Coronary artery (tissue), 2 donors: ENCODE measurements at places on chromosomes 2 and 18.

DNA sequence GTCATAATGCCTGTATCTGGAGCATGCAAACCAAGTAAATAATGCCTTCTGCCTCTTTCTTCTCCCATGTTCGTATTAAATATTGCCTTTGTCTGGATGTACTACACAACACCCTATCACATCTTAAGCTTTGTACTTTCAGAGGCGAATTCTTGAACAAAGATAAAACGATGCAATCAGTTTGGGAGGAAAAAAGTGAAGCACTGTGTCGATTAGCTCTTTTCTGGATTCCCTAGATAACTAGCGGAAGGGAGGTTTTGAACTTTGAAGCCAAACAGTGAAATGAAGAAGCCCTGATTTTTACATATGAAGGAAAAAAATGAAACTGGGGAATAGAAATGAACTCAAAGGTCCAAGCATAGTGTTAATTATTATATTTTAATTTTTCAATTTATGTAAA is 44.7 kb downstream of the CAVIN2 start:
- DNase-seq = no peak

GRCh38 chr18:68102117-68102516 is 585.6 kb upstream of the DSEL start:
- DNase-seq = no peak

DNA sequence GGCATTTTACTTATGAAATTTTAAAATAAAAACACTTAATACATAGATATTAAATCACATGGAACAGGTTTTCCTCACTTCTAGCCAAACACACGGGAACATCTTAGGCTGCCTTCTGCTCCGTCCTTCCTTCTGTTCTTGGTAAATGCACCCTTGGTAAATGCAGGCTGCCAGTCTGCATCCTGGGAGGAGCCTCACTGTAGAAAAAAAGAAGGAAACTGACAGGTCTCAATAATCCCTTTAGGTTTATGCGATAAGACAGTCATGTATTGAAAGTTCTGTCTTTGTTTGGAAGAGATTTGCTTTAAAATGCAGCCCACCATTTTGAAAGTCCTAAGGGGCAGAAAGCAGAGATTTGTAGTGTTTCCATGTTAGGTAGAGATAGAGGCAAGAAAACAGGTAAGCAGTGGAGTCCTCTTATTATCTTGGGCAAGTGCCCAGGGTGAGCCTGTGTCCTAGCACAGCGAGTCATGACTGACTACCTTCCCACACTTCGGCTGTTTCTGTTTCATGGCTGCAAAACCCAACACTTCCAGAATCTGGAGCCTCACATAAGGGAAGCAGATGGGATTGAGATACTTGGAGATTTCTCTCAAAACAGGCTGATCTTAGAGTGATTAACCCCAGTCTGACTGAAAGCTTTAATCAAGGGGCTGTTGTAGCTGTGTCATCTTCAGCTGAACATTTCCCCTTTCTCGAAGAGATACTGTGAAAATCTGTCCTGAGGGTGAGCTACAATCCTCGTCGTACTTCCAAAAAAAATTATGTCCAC is 131.4 kb upstream of the MAP3K20 start:
- no peak for DNase-seq

- no peak for DNase-seq
These were observed 524.2 kb downstream of the TRIB2 start for GRCh38 chr2:13240789-13241487.

DNA sequence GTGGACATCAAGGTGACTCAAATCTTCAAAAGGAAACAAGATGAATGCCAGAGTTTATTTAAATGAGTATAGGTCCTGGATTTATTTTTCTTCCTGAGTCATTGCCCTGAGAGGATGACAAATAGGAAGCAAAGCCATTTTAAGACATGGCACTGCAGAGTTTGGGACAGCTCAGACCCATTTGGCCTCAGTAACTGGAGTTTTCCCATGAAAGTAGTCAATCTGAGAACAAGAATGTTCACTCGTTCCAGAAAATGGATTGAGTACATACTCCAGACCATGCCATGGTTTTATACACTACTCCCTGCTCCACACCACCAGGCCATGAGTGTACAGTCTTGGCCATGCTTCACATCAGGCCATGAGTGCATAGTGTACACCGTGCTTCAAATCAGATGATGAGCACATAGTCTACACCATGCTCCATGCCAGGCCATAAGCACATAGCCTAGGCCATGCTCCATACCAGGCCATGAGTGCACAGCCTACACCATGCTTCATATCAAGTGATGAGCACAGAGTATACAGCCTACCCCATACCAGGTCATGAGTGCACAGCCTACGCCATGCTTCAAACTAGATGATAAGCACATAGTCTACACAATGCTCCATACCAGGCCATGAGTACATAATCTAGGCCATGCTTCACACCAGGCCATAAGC is 202.4 kb downstream of the FBXO15 start:
- no peak for DNase-seq

GRCh38 chr2:72932045-72932740 is 14.9 kb downstream of the EMX1 start:
- DNase-seq = no peak

GRCh38 chr2:226618875-226619605 is 180.6 kb downstream of the IRS1 start:
- DNase-seq = no peak

DNA sequence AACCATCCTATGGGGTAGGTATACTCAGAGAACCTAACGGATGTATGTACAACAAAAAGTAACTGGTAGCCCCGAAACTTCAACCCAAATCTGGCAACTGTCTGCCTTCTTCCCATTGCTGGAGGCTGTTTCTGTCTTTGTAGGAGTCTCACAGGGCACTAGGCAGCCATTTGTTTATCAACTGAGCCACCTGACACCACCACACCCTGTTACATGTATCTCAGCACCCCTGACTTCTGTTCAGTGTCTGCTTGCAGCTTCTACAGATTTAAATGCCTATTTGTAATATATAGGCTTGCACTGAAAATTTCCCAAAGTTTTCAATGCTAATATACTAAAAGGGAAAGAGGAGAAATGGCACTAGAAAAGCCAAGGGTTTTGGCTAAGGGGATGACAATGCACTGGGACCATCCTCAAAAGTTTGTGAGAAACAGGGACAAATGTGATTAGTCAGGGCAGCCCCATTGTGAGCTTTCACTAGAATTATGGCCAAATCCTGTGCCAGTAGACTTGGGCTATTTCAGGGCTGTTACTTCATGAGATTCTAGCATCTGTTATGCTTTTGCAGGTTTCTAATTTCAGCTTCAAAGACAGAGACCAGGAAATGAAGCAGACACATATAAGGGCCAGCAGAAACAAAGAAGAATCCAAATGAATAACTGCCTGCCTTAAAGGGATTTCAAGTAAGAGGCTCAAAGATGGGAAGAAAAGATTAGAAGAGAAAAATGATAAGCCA is 103.3 kb downstream of the MYO5B start:
- DNase-seq = no peak

- DNase-seq = no peak
These were observed 22.9 kb upstream of the DARS1 start for GRCh38 chr2:136008205-136008865.

DNA sequence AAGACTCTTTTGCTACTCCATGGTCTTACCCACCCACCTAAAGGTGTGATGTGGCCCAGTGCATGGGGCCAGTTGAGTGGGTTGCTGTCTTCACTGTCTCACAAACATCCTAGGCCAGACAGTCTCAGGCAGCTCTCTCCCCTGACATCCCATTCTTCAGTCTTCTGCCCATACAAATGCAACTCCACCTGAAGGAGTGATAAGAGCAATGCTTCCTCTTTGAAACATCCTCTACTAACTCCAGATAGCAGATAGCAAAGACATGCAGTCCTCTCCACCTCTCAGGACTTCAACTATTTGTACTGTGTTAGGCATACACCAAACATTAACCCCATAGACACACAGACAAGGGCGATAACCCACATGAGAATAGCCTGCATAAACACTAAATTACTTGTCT is 71.3 kb downstream of the MTHFD2 start:
- DNase-seq = no peak

DNA sequence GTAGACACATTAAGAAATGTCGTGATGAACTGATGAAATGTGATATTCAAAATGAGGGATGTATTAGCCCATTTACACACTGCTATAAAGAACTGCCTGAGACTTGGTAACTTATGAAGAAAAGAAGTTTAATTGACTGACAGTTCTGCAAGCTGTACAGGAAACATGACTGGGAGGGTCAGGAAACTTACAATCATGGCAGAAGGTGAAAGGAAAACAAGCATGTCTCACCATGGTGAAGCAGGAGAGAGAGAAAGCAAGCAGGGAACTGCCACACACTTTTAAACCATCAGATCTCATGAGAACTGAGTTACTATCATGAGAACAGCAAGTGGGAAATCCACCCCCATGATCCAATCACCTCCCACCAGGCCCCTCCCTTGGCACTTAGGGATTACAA is 1010.8 kb upstream of the CELF4 start:
- no peak for DNase-seq

- DNase-seq = no peak
These were observed 29.1 kb downstream of the CPO start for GRCh38 chr2:206968134-206969086.

DNA sequence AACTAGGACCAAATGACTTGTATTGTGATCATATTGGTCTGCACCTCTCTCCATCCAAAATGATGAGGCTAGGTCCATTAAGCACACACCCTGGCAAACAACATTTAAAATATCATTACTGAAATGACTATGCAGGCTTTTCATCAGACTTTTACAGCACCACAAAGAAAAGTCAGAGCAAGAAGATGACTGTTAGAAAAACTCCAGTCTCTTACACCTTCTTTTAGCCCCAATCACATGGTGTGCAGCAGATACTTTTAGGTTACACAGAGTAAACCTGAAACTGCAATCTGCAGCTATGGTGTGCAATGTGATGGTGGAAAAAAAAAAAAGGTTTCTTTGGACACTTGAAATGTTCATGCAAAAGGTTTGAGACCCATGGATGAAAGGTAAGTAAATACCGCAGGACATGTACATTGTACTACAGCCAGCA is 5.4 kb upstream of the POLI start:
- DNase-seq = no peak

- no peak for DNase-seq
These were observed 721 bp upstream of the MIB1 start for GRCh38 chr18:21739604-21740537.

DNA sequence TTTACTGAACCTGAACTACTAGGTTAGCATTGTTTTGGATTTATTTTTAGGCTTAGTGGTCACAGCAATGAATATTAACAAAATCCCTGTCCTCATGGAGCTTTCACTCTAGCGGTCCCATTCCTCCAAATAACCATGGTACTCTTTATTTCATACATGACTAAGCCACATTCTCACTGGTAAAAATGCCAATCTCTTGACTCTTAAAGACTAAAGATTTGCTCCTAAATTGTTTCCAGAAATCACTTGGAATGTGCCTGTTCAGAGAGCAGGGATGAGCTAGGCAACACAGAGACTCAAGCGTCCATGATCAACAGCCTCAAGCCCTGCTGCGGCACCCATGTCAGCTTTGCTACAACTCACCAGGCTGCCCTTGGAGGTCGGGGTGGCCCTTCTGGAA is 13.5 kb downstream of the LMAN1 start:
- DNase-seq = no peak

- DNase-seq = no peak
These were observed 238.6 kb downstream of the PTH2R start for GRCh38 chr2:208645226-208645625.

DNA sequence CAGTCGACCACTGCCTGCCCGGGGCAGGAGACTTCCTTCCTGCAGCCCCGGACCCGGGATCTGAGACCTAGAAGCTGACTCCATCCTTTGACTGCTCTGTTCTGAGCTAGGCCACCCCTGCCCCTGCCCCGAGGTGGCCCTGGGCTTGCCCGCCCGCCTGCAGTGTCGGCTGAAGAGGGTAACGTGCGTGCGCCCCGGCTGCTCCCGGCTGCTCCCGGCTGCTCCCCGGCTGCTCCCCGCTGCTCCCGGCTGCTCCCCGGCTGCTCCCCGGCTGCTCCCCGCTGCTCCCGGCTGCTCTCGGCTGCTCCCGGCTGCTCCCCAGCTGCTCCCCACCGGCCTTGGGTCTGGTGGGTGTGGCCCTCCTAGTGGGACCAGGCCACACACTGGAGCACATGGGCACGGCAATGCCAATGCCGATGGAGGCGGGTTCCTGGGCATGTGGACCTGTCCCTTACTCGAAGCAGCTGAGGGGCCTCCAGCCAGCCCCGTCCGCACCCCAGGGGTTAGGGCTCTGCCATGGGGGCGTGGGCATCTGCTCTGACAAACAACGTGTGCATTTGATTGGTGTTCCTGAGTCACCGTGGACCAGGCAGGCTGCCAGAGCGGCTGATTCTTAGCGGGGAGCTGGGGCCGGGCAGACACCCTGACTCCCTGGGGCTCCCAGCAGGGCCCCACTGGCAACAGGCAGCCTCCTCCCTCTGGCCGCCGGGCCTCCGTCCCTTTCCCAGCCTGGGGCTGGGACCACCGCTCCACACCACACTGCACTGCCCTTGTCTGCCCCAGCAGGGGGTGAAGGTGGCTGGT is 2.0 kb upstream of the GAL3ST2 start:
- DNase-seq = peak; percentile 71

DNA sequence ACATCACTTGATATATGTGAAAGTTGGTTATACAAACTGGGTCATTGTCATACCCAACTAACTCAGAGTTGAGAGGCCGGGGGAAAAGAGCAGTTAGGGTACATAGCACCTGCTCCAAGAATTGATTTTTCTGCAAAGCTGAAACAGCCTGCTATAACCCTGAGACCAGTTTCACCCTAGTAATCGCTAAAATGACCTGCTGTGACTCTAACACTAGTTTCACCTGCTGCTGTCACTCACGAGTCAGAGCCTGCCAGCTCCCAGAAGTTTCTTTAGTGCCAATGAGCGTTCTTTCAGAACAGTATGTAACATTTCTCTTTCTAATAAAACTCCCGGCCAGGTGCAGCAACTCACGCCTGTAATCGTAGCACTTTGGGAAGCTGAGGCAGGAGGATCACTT is 28.0 kb downstream of the SRSF7 start:
- DNase-seq = no peak

DNA sequence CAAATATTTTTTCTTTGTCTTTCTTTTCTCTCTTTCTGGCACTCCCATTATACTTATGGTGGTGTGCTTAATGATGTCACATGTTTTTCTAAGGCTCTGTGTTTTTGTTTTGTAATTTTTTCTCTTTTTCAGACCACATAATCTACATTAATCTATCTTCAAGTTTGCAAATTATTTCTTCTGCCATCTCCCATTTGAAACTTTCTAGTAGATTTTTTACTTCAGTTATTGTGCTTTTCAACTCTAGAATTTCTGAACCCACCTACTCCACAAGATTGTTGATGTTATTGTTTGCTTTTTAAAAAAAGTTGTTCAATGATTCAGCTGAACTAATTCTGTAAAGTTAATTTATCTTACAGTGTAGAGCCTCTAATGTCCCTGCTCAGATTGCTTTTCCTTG is 121.4 kb downstream of the SCN3A start:
- no peak for DNase-seq

- DNase-seq = no peak
These were observed 28.8 kb upstream of the ODC1 start for GRCh38 chr2:10476723-10477442.

- DNase-seq = no peak
These were observed 27.3 kb upstream of the NOTO start for GRCh38 chr2:73174941-73175662.
